ENCODE measurements at places on chromosomes 3 and 15. TPM values are rescaled to one million over a fixed set of nuclear protein-coding genes. Genes with fewer than 3 reads are reported as not detected.

CLDN18 gene
- total RNA-seq, result not detected

SAMD7 gene
- not detected for total RNA-seq

LINS1 gene
- total RNA-seq, result 17.0 TPM

MB21D2 gene
- total RNA-seq, result 9.1 TPM

WNT5A gene
- total RNA-seq, result 59.0 TPM

CLEC3B gene
- 1.2 TPM for total RNA-seq

ANKRD63 gene
- total RNA-seq, result 0.31 TPM
